Stimulated activated CD4-positive, alpha-beta T cell treated with anti-CD3 and anti-CD28 coated beads, Interleukin-1b, Interleukin-23, amount 100 ng/mL, for 1 hour (primary cell): ENCODE measurements at places on chromosomes 2 and 18.

- DNase-seq: no peak
Observed at GRCh38 chr2:226308986-226309385, 490.6 kb downstream of the IRS1 start.

- no peak for DNase-seq
Observed at GRCh38 chr2:64651590-64651989, 2.1 kb downstream of the SERTAD2 start.

DNA sequence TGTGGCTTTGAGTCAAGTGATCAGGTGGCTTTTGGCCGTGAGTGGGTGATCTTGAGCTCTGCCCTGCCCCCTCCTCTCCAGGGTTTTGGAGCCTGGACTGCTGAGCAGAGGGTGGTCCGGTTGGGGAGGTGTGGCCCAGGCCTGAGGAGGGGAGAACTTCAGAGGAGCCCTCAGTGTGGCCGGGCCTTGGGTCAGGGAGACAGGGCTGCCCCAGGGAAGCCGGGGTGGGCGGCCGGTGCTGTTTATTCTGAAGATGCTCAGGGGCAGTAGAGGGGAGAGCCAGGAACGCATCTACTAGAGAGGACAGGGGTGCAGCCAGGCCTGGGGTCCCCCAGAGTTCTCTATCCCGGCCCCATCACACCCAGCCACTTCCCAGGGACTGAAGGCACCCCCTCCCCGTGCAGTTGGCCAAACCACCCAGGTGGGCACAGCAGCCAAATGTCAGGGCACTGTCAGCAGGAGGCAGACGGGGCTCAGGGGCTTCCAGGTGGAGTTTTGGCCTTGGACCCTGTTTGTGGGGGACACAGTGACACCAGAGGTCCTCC, 963 bp downstream of the ERFE start:
- no peak for DNase-seq

DNA sequence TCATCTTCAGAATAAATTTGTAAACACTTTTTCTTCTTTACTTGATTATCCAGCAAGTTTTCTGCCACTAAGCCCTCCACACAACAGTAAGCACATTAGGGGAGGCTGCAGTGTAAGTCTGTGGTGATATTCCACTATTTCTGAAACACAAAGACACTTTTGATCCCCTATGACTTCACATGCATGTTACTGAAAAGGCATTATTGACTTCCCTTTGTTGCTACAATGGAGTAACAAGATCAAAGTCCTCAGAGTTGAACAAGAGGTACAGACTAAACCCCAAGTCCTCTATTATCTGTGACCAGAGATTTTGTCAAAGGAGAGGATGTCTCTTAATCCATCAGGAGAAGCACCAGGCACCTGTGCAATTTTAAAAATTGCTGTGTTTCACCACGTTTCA, 157.9 kb downstream of the CD226 start:
- no peak for DNase-seq

GRCh38 chr18:57819671-57820460, 16.8 kb upstream of the ATP8B1 start:
- DNase-seq: no peak

DNA sequence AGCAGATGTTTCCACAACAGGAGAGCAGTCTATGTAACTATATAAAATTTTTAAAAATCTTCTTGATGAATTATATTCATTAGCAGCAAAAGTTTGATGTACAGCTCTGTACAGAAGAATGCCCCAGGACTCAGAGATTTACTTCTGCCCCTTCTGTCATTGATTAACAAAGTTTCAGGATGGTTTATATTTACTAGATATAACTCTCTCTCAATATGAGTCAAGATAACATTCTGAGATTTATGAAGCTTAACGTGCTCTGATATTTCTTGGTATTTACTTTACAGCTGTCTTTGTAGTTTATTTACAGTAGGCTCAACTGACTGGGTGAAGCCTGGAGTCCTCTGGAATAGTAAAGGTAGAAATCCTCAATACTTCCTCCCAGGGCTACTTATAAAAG, 93.6 kb upstream of the HNMT start:
- DNase-seq: no peak

- DNase-seq: no peak
Observed at GRCh38 chr2:58207189-58207588, 33.9 kb downstream of the FANCL start.

DNA sequence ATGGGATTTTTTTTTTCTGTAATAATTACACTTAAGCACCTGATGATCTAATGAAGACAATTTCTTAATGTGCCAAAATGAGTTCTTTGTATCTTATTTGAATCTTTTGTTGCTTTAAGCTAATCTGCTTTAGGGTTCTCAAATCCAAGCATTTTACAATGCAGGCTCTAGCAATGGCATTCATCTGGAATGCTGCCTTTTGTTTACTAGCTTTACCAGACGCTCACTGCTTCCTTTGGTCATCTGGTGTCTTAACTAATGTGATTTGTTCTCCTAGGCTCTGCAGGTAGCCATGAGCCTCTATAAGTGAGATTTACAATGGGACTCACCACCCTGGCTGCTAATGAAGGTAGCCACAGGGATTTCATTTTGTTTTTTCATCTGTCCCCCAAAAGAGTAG, 100.3 kb downstream of the GREB1L start:
- DNase-seq: no peak

DNA sequence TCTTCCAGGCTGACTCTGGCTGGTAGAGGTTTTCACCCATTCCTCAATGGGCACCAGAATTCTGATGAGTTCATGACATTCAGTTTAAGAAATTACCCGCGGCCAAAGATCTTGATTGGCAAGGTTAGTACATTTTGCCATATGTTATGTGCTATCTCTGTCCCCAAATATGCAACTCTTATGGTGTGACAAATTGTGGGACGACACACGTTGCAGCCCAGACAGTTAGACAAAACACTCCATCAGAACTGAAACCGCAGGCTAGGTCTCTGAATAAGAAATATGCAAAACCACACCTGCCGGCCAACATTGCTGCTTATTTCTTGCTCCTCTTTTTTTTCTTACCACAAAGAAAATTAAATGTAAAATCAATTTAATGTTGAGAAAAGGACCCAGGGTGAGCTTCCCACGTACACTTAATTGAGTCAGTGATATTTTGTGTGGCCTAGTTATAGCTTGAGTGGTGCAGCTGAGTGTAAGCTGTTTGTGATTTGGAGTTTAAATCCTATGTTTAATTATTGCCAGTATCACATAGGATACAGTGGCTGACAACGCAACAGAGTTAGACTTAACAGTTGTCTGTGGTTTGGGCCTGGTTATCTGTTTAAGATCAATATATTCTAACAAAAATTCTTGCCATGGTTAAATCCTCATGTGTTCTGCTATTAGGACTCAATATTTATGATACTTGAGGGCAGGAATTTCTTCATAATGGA, 35.7 kb upstream of the LTBP1 start:
- DNase-seq: no peak

GRCh38 chr2:239647052-239647819, 246.4 kb upstream of the HDAC4 start:
- DNase-seq: no peak

- peak; percentile 45 for DNase-seq
Observed at GRCh38 chr2:130873700-130874346, 37.1 kb downstream of the ARHGEF4 start.

GRCh38 chr2:230330725-230331124, 3.7 kb downstream of the SP140L start:
- no peak for DNase-seq

DNA sequence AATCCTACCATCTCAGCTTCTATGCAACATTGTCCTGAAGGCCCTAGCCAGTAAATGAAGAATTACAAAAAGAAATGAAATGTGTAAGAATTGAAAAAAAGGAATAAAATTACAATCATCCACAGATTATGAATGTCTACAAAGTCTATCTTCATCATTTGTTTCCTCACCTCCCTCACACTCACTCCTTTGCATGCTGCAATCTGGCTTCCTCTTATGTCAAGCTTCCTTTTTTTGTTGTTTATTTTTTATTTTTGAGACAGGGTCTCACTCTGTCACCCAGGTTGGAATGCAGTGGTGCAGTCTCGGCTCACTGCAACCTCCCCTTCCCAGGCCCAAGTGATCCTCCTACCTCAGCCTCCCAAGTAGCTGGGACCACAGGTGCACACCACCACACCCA, 129.0 kb downstream of the CABYR start:
- DNase-seq: no peak

DNA sequence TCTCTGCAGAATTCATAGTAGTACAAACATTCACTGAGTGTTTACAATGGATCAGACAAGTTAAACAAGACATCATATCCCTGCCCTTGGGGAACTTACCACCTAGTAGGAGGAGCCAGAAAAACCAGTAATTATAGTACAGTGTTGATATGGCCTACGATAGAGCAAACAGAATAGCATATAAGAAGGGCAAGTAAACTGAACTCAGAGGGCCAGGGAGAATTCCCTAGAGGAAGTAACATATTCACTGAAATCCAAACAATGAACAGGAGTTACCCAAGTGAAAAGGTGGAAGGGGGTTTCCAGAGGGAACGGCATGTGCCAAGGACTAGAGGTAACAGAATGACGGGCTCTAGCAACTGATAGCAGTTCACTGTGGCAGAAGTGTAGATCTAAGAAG, 34.1 kb downstream of the NHEJ1 start:
- DNase-seq: no peak

DNA sequence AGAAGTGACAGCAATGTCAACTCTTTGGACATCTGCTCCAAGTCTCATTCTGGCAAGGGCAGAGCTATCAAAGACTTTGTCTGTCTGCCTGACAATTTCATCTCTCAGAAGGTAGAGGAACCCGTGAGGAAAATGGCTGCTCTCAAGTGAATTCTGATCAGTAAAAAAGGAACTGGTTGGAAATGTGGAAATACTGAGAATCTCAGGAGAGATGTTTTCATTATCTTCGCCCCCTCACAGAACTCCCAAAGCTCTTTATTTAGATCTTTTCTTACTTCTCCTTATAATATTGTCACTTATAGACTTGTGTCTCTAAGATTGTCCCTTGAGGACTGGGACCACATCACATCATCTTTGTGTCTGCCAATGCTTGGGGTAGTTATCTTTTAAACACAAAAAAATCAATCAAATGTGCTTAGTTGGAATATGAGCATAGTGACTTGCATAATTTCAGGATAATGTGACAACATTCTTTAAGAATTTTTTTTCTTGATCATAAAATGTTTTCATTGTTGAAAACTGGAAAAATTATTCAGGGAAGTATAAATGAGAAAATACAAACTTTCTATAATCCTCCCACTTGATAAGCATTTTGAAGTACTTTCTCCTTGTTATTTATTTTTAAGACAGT, 68.2 kb upstream of the ITGB6 start:
- no peak for DNase-seq

- DNase-seq: no peak
Observed at GRCh38 chr2:213320604-213321003, 36.3 kb downstream of the SPAG16 start.

- no peak for DNase-seq
Observed at GRCh38 chr2:102100371-102101096, 42.0 kb upstream of the IL1R1 start.

DNA sequence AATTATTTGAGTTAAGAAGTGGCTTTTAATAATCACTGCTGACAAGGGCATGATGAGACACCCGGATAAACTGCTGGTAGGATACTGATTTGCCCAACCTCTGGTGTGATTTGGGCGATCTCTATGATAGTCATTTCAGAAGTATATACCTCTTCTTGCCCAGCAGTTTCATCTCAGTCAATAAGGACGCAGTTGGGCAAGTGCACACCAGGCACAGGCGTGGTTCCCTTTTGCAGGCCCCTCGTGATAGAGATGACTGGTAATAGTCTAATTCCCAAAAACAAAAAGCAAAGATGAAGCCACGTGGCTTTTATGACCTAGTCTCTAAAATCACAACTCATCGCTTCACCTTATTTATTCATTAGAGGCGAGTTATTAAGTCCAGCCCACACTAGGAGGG, 246.4 kb downstream of the PRKCE start:
- DNase-seq: no peak

GRCh38 chr2:88005776-88006175, 10.6 kb downstream of the RNU2-63P start:
- no peak for DNase-seq

GRCh38 chr2:176174382-176174823, 14.1 kb upstream of the HOXD1 start:
- no peak for DNase-seq

- no peak for DNase-seq
Observed at GRCh38 chr18:64233851-64234250, 85.0 kb upstream of the LINC00305 start.

DNA sequence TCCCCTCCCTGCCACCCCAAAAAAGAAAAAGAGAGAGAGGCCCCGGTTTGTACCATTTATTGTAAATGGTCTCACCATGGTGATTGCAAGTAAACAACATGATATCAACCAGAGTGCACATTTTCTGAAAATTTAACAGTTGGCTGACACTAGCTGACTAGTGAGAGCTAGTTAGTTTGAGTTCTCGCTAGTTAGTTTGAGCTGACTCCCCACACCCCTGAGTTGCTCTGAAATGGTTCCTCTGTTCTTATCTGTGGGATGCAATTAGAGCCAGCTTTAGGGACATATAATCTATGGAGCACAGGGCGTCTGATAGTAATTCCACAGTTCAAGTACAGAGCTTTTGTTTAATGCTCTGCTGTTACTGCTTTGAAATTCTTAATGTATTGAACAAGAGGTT, 13.1 kb downstream of the CASP10 start:
- no peak for DNase-seq

DNA sequence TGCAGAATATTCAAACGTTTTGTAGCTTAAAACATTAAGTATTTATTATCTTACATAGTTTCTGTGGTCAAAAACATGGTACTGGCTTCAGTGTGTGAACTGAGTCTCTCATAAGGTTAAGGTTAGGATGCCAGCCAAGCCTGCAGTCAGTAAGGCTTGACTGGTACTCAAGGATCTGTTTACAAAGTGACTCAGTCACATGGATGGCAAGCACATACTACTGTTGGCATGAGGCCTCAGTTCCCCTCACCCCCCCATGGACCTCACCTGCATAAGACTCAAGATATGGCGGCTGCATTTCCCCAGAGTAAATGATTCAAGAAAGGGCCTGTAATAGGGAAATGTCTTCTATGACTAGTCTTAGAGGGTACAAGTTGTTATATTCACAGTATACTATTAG, 1167.5 kb downstream of the DPP10 start:
- no peak for DNase-seq

DNA sequence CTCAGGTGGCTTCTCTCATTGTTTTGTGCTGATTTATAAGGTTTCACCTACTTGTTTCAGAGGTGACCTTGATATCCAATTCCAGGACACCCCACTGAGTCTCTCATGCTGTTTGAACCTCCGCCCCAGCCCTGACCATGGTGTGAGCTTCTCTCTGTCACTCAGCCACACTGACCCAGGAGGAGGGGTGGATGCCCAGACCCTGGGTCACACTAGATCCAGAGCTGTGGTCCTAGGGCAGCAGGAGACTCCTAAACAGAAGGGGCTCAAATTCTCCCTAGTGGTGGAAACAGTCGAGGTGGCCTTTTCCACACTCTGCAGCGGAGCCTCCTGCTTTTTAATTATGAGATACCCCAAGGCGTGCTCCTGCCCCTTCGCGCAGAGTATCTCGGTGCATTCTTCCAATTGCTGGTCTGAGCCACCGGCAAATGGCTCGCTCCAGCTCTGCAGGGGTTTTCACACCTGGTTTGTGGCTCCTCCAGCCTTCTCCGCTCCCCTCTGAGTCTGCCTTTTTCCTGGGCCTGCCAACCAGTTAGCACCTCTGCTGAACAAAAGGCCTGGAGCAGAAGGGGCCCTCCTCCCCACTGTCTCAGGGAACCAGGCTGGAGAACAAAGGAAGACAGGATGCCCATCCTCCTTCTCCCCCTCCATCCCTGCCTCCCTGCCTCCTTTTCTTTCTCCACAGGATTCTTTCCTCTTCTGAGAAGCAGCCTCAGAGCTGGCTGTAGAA, 147.3 kb upstream of the SPRED2 start:
- DNase-seq: no peak

GRCh38 chr2:237221443-237221842, 135.8 kb downstream of the COPS8 start:
- no peak for DNase-seq

- no peak for DNase-seq
Observed at GRCh38 chr2:69224512-69224837, 162.6 kb downstream of the GFPT1 start.
